Skin of body (tissue), 3 donors: ENCODE measurements at places on chromosomes 3 and 15. TPM values are rescaled to one million over a fixed set of nuclear protein-coding genes. Genes with fewer than 3 reads are reported as not detected.

The GPR62 gene
- total RNA-seq: 0.20 TPM

The TBL1XR1 gene
- total RNA-seq: 138 TPM

The CP gene
- 1.1 TPM for total RNA-seq

The RBPMS2 gene
- 0.59 TPM for total RNA-seq

- no peak for DNase-seq
Measured at GRCh38 chr15:35442742-35443141, 103.2 kb downstream of the DPH6 start.

DNA sequence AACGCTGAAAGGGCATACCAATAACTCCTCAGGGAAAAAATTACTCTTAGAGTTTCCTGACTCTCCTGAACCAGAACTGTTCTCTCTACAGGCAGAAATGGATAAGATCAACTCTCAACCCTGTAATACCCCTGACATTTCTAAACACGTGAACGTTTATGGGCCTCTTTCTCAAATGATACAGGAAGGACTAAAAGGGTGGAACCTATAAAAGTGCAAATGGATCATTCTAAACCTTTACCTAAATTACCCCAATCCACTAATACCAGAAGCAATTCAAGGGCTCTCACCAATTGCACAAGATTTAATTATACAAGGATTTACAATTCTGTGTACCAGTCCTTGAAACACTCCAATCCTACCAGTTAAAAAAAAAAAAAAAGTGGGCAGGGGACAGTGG is 98.0 kb upstream of the FAM174B start:
- no peak for DNase-seq

DNA sequence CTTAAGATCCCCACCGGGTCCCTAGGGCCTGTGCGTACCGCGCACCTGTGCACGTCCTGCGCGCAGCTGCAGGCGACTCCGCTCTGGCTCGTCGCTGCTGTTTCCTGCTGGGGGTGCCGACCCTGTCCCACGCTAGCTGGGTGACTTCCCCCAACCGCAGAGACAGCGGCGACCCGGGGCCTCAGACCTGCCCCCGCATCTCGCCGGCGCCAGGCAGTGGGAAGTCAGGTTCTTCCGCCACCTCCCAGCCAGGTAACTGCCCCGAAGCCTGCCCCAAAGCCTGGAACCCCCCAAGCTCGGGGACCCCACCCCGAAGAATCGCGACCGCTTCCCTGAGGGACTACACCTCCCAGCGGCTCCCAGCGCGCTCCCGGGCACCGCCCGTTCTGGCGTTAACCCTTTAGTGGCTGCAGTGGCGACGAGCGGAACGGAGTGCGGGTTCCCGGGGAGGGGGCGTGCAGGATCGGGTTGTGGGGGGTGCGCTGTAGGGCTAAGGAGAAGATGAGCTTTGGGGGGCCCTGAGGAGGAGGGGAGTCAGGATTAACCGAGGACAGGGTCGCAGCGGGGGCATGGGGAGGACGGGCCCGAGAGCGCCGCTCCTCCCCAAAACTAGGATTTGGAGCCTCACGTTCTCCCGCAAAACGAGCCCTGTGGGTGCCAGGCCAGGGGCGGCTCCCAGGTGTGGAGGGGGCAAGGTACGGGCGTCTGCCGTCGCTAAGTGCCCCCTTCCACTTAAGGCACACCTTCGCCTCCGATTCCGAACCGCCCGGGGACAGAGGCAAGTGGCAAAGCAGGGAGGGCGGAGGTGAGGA is 589 bp downstream of the NEIL1 start:
- DNase-seq: no peak

DNA sequence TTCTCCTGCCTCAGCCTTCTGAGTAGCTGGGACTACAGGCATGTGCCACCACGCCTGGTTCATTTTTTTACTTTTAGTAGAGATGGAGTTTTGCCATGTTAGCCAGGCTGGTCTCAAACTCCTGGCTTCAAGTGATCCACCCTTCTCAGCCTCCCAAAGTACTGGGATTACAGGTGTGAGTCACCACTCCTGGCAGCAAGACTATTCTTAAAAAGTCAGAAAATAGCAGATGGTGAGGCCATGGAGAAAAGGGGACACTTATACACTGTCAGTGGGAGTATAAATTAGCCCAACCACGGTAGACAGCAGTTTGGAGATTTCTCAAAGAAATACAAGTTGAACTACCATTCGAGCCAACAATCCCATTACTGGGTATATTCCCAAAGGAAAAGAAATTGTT is 603.3 kb upstream of the TBL1XR1 start:
- DNase-seq: no peak

GRCh38 chr3:194870394-194871110 is 184.9 kb downstream of the FAM43A start:
- DNase-seq: no peak

GRCh38 chr15:37204692-37205091 is 104.3 kb upstream of the MEIS2 start:
- no peak for DNase-seq
